ENCODE measurements at places on chromosomes 2 and 18.

- DNase-seq, result no peak
Measured at GRCh38 chr2:236998758-236999157, 86.9 kb upstream of the COPS8 start.

- peak; percentile 76 for DNase-seq
Measured at GRCh38 chr2:120343433-120344105, 2.4 kb upstream of the INHBB start.

GRCh38 chr2:11812466-11813248 lies 66.2 kb downstream of the LPIN1 start:
- DNase-seq, result no peak

DNA sequence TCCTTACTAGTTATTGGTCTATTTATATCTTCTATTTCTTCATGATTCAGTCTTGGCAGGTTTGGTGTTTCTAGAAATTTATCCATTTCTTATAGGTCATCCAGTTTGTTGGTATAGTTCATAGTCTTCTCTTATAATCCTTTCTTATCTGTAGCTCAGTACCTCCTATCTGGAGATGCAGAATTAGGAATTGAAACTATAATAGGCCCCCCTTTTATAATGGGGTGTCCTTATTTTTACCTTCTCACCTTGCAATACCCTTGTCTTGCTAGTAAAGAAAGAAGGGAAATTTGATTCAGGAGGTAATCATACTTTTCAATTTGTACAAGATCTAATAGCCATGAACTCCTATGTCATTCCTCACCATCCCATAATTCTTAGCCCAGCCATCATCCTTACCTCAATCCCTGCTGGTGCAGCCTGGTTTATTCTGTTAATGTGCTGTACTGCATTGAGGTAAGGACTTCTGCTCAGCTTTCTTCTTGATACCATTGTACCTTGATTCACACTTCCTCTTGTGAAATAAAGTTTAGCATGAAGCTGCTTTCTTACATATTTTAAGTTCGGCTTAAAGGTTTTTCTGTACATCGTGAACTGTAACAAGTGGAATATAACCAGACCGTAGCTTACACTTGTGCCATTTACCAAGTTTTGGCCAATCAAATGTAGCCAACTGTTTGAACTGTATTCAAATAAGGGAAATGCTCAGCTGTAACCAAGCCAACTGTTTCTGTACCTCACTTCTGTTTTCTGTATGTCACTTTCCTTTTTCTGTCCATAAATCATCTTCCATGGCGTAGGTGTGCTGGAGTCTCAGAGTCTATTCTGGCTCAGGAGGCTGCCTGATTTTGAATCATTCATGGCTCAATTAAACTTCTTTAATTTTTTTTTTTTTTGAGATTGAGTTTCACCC lies 40.1 kb upstream of the PTH2R start:
- DNase-seq, result no peak

GRCh38 chr2:153622285-153622684 lies 143.7 kb upstream of the RPRM start:
- no peak for DNase-seq

- DNase-seq, result no peak
Measured at GRCh38 chr2:149451417-149452165, 121.2 kb downstream of the LYPD6 start.

DNA sequence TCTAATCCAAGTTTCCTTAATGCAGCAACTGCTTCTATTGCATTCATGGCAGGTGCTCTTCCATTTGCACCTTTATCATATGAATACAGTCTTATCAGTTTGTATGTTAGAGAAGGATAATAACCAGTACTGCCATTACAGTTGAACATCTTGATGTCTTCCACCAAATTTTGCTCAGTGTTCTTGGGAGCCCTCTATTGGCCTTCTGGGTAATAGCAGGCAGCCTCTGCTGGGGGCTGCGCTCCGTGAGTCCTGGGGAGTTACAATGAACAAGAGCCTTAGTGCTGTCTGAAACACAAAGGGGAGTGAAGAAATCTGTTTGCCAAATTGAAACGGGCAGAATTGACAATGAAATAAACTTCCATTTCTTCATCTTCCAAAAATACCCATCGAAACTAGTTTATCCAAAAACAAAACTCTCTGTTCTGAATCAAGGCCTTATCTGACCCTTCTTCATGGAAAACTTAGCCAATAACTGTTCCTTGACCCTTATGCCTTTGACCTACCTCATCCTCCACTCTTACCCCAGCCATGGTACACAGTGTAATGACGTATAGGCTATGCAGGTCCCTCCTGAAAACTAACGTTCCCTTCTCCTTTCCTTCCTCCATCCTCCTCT lies 79.9 kb downstream of the ALK start:
- DNase-seq, result peak; percentile 21

GRCh38 chr2:59658906-59659635 lies 894.4 kb downstream of the BCL11A start:
- DNase-seq, result no peak

- no peak for DNase-seq
Measured at GRCh38 chr2:4673025-4673489, 969.7 kb downstream of the DCDC2C start.

DNA sequence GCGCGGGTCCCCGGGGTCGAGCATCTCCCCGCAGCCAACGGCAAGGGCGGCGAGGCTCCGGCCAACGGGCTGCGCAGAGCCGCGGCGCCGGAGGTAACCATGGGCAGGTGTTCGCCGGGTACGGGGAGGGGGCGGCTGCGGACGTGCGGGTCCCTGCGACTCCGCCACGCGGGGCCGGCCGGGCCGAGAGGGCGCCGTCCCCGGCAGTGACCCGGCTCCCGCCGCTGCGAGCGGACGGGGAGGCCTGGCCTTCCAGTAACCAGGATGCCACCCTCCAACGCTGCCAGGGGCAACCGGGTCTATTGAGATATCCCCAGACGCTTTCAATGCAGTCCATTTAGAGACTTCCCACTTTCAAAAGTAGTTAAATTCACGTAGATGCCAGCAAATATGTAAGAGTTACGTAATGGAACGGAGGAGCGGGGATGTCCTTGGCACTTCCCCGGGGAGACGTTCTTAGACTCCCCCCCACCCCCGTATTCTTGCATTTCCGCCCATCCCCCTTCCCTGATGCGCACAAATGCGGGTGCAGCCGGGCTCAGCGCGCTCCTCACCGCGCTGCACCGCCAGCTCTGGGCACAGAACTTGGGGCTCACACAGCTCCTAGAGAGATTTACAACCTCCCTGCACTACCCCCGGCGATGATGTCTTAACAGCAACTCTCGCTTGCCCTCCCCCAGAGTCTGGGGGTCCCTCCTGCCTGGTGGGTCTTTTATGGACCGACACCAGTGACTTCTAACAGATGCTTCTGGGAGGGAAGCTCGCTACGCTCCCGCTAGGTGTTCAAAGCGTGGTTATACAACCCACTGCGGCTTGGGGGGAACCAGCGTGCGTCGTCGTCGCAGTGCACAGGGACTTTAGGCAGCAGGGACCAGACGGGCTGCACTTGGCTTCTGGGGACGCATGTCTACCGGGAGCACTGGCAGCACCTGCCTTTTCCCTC lies 657 bp downstream of the SGPP2 start:
- DNase-seq, result peak; percentile 34

DNA sequence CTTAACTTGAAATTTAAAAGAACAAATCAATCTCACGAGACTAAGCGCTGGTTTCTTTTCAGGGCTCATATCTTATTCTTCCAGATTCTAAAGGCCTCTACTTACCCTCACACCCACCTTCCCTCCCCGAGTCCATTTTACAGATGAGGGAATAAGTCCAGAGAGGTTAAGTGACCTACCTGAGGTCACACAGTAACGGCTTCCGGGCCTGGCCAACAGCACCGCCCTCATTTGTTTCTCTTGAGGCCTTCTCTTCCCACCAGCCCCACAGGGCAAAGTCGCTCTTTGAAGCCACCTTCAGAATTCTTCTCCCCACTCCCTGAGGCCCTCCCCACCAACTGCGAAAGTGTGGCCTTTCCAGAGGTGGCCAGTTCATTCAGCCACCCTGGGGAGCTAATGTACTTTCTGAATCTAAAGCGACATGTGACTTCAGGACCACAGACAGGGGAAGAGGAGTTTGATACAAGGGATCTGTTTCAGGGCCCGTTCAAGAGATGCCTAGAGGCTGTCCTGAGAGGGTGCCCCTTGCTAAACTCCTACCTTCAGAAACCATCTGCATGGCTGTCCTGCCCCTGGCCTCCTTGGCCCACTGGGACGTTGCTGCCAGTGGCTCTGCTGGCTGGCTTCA lies 275.3 kb downstream of the HAUS1 start:
- DNase-seq, result no peak

DNA sequence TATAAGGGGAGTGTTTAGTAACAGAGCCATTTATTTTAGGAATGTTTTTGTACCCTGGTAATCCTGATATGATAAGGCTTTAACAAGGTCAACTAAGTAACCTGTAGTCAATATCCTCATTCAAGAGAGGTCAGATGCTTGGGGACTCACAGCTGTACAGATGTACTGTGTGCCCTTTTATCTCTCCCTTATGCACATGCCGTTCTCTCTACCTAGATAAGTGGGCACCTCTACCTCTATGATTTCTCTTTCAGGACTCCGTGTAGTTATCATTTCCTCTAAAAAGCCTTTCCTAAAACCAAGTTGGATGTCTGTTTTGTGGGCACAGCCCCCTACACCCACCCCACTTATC lies 132.4 kb downstream of the BCL2 start:
- DNase-seq, result no peak

DNA sequence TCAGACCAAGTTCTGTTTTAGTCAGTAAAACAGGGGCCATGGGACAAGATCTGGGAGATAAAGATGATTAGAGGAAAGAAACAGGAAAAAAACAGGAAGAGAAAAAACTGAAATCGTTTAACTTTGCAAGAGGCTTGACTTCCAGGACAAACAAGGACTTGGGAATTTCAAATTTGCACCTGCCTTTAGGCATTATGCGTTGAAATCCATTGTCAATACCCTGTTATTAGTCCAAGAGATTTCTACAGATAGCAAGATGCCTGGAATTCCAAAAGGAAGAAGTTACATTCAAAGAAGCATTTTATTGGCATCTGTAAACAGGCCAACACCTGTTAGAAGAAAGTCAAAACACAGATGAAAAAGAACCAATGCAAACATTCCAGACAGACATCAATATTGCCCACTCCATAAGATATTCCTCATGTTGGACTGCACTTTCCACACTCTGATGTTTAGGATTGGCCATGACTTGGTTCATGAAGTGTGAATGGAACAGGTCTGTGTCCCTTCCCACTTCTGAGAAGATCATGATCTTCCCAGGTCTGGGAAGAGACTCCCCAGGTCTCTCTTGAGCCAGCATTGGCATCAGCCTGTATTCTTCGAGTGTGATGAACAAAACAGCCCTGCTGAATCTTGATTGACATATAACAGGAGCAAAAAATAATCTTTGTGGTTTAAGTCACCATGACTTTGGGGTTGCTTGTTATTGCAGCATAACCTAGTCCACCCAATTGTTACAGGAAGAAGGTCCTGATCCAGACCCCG lies 181.4 kb upstream of the FN1 start:
- DNase-seq, result no peak

- no peak for DNase-seq
Measured at GRCh38 chr2:141871913-141872634, 258.7 kb downstream of the LRP1B start.

DNA sequence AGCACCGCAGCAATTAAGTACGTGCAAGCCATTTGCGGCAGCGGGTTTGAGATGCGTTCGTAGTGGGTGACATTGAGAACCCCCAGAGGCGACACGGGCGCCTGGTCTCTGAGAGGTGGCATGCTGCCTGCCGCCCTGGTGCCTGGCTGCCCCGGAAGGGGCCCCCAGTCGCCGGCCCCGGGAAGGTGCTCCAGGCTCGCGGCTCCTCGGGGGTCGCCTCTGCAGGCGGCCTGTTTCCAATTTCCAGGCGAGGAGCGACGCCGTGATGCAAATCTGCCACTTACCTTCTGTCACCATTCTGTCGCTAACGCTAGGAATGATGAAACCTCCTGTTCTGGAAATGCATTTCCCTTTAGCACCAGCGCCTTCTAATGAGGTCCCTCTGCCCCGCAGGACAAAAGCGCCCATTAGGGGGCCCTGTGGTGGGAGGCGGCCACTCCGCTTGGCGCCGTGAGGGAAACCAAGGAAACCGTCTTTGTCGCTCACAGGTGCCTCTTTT lies 13.0 kb downstream of the KIF5C start:
- DNase-seq, result no peak

Data from stimulated activated CD4-positive, alpha-beta T cell treated with anti-CD3 and anti-CD28 coated beads, Interleukin-2, amount 100 ng/mL, for 24 hours (primary cell).